ENCODE measurements at places on chromosomes 3 and 15. TPM values are rescaled to one million over a fixed set of nuclear protein-coding genes. Genes with fewer than 3 reads are reported as not detected.

ROBO2 gene
- not detected for total RNA-seq

- no peak for DNase-seq
Observed at GRCh38 chr3:183650554-183650953, 15.1 kb downstream of the KLHL24 start.

DNA sequence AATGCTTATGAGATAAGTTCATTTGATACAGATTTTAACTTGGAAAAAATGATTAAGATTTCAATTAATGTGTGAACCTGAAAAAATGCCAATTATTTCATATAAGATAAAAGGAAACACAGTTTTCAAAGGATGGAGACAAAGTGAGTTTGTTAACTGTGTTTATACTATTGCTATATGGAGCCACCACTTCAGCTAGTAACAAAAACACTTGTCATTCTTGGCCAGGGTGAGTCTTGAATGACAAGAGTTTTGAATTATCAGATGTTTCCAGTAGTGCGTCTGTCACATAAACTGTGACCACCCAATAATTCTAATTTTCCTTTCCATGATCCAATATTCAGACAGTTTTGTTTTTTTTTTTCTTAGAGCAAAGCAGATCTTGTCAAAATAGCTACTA lies 78.0 kb upstream of the GADL1 start:
- no peak for DNase-seq

DNA sequence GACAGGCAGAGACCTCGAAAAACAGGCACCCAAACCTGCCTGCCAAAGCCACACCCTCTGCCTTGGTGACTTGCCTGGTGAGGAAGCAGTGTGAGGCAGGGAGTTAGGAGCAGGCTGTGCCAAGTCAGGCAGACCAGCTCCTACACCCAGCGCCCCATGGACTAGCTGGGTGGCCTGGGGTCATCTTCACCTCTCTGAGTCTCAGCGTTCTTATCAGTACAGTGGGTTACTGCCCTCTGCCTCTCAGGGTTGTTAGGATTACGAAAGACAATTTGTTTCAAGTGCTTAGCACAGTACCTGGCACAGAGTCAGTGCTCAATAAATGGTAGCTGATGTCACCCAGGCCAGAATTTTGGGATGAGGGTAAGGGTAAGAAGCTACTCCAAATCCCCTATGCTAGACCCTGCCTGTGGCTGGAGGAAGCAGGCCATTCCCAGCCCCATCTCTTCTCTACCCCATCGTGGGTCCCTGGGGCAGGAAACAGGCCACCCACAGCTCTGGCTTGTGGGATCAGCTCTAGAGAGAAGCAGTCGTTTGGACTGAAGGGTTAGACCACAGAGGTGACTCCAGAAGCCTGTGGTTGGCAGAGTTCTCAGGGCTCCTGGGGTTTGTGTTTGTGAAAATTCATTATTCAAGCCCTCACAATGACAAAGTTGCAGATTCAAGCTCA lies 10.1 kb downstream of the SLC51B start:
- peak; percentile 72 for DNase-seq

DNA sequence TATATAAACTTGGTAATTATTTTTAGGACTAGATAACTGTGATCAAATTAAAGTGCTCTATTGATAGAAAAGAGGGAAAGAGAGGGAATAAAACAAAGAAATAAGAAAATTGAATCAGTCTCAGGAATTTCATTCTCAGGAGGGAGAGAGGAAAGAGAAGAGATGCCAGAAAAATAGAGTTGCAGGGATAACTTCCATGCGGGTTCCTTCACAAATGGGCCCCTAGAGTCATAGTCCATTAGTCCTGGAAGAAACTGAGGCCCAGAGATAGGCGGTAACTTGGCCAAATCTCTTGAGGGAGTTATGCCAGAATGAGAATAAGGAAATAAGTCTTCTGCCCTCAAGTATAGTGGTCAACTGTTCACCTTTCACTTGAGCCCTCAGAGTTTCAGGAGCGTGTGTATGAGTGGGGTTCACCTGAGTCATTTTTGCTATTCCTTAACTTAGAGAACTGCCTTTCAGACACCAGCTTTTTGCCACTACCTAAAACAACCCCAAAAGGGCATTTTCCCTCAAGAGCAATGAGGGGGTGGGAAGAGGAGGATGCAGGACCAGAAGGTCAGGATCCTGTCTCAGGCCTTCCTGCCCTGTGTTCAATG lies 192.6 kb downstream of the MEX3B start:
- no peak for DNase-seq

GRCh38 chr3:165439765-165440164 lies 243.6 kb upstream of the SLITRK3 start:
- no peak for DNase-seq

DNA sequence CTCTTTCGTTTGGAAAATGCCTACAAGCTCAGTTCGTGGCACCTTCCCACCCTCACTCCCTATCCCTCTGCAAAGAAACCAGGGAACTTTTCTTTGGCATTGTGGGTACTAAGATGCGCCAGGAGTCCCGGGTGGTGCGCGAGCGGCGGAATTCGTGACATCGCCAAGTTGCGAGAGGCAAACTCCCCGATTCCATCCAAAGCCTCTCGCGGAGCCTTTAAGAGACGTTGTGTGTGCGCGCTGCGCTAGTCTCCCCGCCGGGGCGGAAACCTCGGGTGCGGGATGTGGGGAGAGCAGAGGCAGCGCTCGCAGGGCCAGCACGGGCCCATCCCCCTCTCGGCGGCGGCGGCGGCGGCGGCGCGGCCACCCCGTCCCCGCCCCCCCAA lies 443 bp upstream of the NR2F2 start:
- DNase-seq: peak; percentile 87

DNA sequence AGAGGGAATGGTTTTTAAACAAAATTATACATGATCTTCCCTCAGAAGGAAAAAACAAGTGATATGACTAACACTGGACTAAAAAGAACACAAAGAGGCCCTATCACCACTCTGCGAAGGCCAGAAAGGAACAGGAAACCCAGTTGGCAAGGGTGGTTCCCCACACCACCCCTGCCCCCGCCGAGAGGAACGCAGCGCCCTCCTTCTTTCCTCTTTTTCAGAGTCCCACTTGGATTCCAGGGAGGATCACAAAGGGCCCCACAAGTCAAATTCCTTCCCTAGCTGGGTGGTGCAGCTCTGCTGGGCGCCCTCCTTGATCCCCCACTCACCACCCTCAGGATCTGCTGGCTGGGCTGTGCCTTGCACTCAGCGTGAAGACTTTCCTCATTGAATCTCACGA lies 29.8 kb downstream of the PLA1A start:
- DNase-seq: no peak

- peak; percentile 22 for DNase-seq
Observed at GRCh38 chr3:126509597-126510307, 7.8 kb downstream of the UROC1 start.

FBN1 gene
- 179 TPM for total RNA-seq

TUSC7 gene
- total RNA-seq: not detected

WDR49 gene
- not detected for total RNA-seq

P2RY14 gene
- total RNA-seq: not detected

SKOR1 gene
- total RNA-seq: not detected

DNA sequence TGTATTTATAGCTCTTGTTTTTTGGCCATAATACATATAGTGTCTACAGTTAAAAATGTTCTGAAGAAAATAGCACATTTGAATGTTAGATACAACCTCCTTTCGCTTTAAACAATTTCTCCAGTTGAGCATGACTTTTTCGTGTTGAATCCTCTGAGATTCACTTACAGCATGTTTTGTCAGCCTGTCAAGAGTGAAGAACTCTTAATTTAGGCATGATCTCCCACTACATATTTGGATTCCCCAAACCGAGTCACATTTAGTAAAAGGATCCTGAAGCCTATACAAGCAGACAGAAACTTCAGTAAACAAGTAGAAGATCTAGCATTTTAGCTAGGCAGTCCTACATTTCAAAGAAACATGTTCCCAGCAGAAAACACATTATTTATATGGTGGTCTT lies 796.6 kb downstream of the MCTP2 start:
- DNase-seq: no peak

- no peak for DNase-seq
Observed at GRCh38 chr15:39367596-39367995, 213.3 kb upstream of the THBS1 start.

CAND2 gene
- 0.23 TPM for total RNA-seq
